ENCODE measurements at places on chromosomes 5 and 9.

- DNase-seq: no peak
Observed at GRCh38 chr9:79020276-79020675, 551.5 kb upstream of the TLE4 start.

DNA sequence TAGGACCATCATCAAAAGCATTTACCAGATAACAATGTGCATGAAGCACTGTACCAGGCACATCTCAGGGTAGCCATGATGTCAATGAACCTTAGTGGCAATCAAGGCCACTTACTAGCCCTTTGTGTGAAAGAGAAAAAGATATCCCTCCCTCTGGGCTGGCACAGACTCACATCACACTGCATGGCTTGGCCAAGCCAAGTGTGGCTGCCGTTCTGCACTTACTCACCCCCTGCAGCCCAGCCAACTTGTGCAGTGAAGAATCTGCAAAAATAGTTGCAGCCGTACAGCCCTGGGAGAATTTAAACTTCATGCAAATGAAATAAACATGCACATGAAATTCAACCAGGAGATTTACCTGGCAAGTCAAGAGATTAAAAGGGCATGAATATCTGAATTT lies 333.5 kb downstream of the DEPDC1B start:
- no peak for DNase-seq

GRCh38 chr9:31759703-31760102 lies 624.7 kb upstream of the ACO1 start:
- DNase-seq: no peak

- DNase-seq: no peak
Observed at GRCh38 chr5:66987126-66987525, 209.5 kb downstream of the CD180 start.

DNA sequence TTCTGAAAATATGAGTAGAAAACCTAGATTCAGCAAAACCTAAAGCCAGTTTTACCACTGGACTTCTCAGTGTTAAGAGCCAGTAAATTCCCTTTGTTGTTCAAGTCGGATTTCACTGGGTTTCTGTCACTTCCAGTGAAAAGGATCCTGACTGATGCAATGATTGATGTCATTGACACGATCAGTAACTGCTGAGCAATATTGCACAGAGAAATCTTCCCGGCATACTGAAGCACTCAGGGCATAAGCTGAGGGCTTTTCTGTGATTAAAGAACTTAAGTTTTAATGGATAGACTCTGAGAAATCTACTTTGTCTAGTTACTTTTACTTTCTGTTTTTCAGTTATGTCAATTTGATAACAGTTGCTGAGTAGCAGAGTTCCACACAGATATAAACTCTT lies 61.9 kb downstream of the DENND1A start:
- no peak for DNase-seq

GRCh38 chr5:135053278-135053677 lies 19.2 kb upstream of the PITX1 start:
- DNase-seq: no peak

DNA sequence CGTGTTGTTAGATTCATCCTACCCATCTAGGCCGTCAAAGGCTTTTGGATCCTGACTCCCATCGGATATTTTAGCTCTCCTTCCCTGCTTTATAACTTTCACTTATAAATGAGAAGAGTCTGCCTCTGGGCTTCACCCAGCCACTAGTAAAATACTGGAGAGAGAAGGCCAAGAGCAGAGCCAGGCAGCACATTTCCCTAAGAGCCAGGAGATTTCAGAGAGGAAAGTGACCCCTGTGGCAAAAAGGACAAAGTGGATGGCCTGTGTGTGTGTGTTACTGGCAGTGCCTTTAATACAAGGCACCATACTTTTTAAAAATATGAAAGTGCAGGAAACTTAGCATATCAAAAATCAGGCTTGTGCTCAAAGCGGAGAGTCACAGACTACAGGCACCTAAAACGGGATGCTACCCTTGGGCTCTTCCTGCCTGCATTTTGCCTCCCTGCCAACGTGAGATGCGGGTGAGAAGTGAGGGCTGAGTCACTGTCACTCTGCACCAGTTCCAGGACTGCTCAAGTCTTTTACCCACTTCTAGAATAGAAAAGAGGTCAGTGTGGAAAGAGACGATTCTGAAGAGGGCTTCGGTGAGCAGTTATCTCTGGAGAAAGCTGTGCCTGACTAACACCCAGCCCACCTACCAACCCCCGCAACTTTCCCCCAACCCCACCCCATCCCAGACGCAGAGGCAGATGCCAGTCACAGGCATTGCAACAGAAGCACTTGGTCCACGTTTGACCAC lies 15.9 kb downstream of the NFIL3 start:
- DNase-seq: no peak

Data from stimulated activated CD8-positive, alpha-beta memory T cell treated with anti-CD3 and anti-CD28 coated beads, Interleukin-4, amount 100 ng/mL, for 4 hours (primary cell).